Smooth muscle cell of the pulmonary artery (primary cell): ENCODE measurements at places on chromosomes 5 and 9. TPM values are rescaled to one million over a fixed set of nuclear protein-coding genes. Genes with fewer than 3 reads are reported as not detected.

GOLGA2 gene
- total RNA-seq, result 124 and 137 TPM in 2 replicates

APBA1 gene
- 14.5 and 21.8 TPM in 2 replicates for total RNA-seq

FSTL4 gene
- 0.07 TPM in 1 of 2 replicates, not detected in the other for total RNA-seq

SIGMAR1 gene
- 72.6 and 108 TPM in 2 replicates for total RNA-seq

FRMD3 gene
- total RNA-seq, result 2.6 and 6.9 TPM in 2 replicates

FAM53C gene
- 26.6 and 28.0 TPM in 2 replicates for total RNA-seq
